ENCODE measurements at places on chromosomes 12 and 14. TPM values are rescaled to one million over a fixed set of nuclear protein-coding genes. Genes with fewer than 3 reads are reported as not detected.

Gene ANKS1B
- 3.7 TPM for polyA plus RNA-seq

Gene HECTD4
- polyA plus RNA-seq: 46.5 TPM

GRCh38 chr14:33491112-33491511, 459.8 kb downstream of the EGLN3 start:
- DNase-seq: no peak

- no peak for DNase-seq
Measured at GRCh38 chr12:95208678-95209077, 8.6 kb downstream of the FGD6 start.

GRCh38 chr12:879641-880040, 69.9 kb downstream of the RAD52 start:
- DNase-seq: no peak

DNA sequence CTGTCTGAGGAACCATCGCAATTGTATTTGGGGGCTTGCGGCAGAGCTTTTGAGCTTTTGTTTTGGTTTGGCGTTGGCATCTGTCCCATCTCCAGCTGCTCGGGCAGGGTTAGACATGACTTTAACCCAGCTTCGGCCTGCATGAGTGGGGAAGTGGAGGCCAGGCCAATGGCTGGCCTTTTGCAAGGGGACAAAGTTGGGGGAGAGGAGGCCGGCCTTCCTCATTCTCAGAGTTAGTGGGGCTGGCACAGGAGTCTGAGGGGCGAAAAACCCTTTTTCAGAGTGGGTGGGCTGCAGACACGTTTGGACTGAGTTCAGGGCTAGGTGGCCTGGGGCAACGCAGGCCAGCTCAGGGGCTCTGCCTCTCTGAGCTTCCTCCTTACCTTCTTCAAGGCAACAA, 5.2 kb downstream of the KRT82 start:
- DNase-seq: no peak
